ENCODE measurements at places on chromosomes 6 and 20.

DNA sequence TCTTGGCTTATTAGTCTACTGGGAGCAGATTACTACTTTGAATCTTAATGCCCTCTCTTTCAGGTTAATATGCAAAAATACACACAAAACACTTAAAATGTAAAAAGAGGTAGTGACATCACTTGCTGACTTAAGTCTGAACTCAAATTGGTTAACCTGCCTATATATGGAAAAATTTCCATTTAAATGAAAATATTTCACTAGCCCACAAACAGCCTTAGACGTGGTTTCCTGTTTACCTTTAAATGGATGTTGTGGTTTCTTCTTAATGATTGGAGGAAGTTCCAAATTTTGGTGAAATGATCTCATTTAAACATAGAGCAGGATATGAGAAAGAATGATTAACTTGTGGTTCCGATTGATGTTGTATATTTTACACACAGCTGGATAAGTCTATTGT is 553.7 kb downstream of the CD109 start:
- DNase-seq, result no peak

- no peak for DNase-seq
Measured at GRCh38 chr6:2663123-2663522, 87.6 kb downstream of the MYLK4 start.

GRCh38 chr20:61724376-61724775 is 341.3 kb downstream of the TAF4 start:
- DNase-seq, result no peak

GRCh38 chr6:3019065-3019464 is 19.4 kb downstream of the NQO2 start:
- no peak for DNase-seq

DNA sequence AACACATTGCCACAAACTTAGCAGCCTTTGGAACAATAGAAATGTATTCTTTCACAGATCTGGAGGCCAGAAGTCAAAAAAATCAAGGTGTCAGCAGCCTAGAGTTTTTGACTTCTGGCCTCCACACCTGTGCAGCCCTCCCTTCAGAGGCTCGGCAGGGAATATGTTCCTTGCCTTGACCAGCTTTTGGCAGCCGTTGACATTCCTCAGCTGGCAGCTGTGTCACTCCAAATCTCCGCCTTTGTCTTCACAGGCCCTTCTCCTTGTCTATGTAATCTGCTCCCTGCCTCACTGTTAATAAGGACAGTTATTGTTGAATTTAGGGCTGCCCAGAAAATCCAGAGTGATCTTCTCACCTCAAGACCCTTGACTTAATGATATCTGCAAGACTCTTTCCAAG is 17.2 kb upstream of the AHI1 start:
- no peak for DNase-seq

GRCh38 chr6:56144538-56145324 is 102.6 kb downstream of the COL21A1 start:
- DNase-seq, result no peak

DNA sequence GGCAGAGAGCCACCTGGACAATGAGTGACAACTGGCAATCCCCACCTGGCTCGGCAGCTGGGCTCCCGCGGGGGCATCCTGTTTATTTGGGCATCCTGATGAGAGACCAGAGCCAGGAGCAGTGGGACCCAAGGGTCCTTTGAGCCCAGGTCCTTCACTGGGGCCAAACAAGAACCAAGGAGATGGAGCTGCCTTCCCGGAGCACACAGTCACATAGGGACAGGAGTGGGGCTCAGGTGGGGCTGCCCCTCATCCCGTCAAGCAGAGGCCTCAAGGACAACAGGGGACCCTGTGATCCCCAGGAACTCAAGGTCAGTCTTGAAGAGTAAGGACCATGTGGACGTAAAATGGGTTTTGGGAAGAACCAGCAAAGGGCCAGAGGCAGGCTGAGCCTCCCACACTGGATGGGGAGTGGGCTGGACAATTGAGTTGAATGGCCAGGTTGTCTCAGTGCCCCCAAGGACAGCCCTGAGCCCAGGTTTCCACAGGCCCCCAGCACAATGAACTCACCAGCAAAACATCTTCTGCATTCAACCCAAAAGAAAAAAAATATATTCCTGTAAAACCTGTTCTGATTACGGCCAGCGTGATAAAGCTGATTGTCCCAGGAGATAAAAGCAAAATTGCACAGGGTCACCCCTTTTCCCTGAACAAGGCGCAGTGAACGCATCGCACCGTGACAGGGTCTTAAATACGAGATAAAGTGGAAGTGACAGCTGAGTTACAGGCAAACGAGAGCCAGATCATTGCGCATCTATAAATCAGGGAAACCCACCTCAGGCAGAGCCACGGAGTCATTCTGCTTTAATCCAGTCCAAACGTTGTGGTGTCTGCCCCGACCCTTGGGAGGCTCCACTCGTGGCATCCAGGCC is 86.2 kb downstream of the ANKRD60 start:
- DNase-seq, result no peak

- no peak for DNase-seq
Measured at GRCh38 chr20:19338960-19339359, 126.5 kb downstream of the SLC24A3 start.

- no peak for DNase-seq
Measured at GRCh38 chr6:30998785-30999184, 11.5 kb upstream of the MUC22 start.

DNA sequence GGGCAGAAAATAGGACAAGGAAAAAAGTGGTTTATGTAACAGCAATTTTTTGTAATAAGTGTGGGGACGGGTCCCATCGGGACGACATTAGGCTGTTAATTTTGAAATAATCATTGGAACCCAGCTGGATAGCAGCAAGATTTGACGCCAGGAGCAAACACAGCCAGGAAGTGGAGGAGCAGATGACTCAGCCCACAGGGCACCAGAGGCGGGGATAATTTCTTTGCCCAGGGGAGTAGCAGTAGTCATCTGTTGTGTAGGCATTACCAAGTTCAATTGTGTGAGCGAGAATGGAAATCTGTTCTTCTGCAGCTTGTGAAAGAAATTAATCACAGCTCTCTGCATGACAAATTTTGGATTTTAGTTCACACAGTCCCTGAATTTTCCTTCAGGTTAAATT is 22.6 kb upstream of the RIN2 start:
- no peak for DNase-seq

GRCh38 chr6:43669922-43670622 is 17.5 kb downstream of the MRPS18A start:
- DNase-seq, result no peak

- peak; percentile 86 for DNase-seq
Measured at GRCh38 chr20:5090191-5090590, 29.6 kb downstream of the PCNA start.

DNA sequence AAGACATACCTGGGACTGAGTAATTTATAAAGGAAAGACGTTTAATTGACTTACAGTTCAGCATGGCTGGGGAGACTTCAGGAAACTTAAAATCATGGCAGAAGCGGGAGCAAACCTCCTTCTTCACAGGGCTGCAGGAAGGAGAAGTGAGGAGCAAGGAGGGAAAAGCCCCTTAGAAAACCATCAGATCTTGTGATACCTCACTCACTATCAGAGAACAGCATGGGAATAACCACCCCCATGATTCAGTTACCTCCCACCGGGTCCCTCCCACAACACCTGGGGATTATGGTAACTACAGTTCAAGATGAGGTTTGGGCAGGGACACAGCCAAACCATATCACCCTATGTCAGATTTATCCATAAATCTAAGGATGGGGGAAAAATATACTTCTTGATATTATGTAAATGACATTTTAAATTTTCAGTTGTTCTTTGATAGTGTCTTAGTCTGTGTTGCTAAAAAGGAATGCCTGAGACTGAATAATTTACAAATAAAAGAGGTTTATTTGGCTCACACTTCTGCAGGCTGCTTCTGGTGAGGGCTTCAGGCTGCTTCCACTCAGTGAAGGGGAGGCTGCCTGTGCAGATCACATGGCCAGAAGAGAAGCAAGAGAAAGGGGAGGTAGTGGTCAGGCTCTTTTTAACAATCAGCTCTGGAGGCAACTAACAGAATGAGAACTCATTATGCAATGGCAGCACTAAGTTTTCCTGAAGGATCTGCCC is 1.2 kb upstream of the MCM9 start:
- DNase-seq, result no peak

GRCh38 chr6:146598772-146599405 is at the start of gene ADGB:
ADGB (plus strand) TSS chr6:146598972; CDS start chr6:146599041, 69 bp downstream.
- DNase-seq, result no peak

DNA sequence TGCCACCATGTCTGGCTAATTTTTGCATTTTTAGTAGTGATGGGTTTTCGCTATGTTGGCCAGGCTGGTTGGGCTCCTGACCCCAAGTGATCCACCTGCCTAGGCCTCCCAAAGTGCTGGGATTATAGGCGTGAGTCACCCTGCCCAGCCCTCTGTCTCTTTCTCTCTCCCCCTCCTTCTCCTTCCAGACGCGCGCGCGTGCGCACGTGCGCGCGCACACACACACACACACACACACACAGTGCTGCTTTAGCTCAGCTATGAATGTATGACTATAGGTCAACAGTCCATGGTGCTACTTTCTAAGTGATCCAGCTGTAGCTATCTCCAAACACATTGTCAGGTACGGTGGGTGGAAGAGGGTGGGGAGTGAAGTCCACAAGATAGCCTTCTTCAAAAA is 449.5 kb downstream of the PHF3 start:
- DNase-seq, result no peak
